ENCODE measurements at places on chromosomes 12 and 14. TPM values are rescaled to one million over a fixed set of nuclear protein-coding genes. Genes with fewer than 3 reads are reported as not detected.

DNA sequence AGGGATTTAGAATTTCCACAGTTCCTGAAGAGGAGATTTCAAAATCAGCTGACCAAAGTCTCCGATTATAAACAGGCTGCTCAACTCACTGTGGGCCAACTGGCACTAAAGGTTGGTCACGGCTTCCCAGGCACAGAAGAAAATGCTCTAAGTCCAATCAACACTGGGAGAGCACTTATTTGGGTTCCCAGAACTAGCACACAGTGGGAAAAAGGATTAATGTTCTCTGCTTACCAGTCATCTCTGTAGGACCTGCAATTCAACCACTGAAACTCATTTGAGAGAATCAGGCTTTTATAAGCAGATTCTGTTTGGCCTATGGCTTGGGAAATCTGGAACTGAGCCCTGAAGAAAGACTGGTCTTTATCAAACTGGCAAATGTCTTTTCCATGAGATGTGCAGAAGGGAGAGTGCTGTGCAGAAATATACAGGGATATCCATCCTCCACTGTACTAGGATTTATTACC is 49.4 kb downstream of the ABCC9 start:
- no peak for DNase-seq

- no peak for DNase-seq
These were observed 87.8 kb downstream of the ZFP36L1 start for GRCh38 chr14:68704736-68705720.

The TEX52 gene
- 0.17 TPM for total RNA-seq

The RPGRIP1 gene
- total RNA-seq = not detected

- no peak for DNase-seq
These were observed 104.1 kb downstream of the SLC35F4 start for GRCh38 chr14:57761800-57762199.

DNA sequence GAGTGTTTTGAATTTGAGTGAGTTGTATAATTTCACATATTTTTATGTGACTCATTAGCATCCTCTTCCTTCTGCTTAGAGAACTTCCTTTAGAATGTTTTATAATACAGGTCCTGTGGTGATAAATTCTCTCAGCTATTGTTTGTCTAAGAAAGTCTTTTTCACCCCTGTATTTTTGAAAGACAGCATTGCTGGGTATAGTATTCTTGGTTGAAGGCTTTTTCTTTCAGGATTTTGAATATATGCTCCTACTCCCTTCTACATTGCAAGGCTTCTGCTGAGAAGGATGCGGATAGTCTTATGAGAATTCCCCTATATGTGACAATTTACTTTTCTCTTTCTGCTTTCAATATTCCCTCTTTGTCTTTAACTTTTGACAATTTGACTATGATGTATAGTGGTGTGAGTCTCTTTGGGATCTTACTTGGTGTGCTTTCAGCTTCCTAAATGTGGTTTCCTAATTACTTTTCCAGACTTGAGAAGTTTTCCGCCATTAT is 118.9 kb upstream of the HMGA2 start:
- DNase-seq = no peak

GRCh38 chr12:131672311-131672940 is 38.5 kb upstream of the SFSWAP start:
- DNase-seq = no peak

DNA sequence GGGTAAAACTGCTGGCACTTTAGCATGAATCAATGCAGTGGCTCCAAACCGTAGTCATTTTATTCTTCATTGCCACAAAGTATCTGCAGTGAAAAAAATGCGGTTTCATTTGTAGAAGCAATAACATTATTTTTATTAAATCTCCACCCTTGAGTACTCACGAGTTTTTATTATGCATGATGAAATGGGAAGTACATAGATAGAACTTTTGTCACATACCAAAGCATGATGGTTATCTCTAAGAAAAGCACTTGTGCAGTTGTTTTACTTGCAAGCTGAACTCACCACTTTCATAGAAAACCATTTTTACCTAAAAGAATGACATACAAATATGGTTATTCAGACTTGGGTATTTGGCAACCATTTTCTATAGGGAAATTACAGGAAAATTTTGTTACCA is 90.3 kb downstream of the PELI2 start:
- DNase-seq = no peak

GRCh38 chr12:70660620-70661219 is 23.5 kb upstream of the PTPRB start:
- no peak for DNase-seq

The TPPP2 gene
- not detected for total RNA-seq

- DNase-seq = no peak
These were observed 145.9 kb downstream of the NRXN3 start for GRCh38 chr14:78316052-78316451.

DNA sequence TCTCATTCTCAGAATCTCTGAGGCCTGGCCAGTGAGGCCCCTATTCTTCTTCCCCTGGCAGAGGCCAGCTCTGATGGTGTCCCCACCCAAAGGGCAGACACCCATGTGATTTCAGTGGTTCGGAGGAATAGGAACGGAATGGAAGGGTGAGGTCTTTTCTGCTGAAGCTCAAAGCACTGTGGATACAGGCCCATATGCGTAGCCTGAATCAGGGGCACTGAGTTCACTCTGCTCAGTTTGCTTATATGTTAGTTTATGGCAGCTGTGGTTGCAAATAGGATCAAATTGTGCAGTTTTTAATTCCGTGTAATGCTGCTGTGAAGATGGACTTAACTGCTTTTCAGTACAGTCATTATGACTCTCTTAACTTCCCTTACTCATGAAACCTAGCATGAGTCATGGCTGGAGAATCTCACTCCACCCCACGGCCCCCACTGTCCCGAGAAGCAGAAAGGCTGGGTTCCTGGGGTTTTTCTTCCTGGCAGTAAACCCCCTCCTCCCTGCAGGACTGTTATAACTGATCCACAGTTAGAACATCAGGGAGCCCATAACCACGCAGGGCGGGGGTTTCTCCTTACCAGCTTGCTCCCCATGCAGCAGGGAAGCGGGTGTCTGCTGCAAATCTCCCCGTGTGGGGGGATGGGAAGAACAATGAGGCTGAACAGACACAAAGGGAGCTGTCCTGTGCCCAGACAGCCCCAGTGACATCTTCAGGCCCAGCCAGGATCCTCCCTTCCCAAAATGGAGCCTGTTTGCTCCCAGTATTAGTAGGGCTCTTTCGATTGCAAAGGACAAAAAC is 122.7 kb downstream of the SLC38A6 start:
- DNase-seq = peak; percentile 25

DNA sequence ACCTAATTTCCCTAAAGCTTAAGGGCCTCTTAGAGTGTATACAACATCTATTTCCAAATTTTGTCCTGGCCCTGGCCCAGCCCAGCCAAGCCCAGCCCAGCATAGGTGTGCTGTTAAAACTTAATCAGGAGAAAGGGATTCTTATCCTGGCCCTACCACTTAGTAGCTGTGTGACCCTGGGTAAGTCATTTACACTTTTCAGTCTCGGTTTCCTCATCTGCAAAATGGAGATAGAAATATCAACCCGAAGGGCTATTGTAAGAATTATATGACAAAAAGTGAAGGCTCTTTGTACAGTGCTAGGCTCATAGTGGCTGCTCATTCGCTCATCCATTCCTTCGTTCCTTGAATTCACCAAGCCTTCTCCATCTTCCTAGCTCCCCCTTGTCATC is 442 bp downstream of the ERG28 start:
- DNase-seq = no peak

The PDZRN4 gene
- not detected for total RNA-seq

The SPIC gene
- not detected for total RNA-seq

The TMEM229B gene
- 1.7 TPM for total RNA-seq

DNA sequence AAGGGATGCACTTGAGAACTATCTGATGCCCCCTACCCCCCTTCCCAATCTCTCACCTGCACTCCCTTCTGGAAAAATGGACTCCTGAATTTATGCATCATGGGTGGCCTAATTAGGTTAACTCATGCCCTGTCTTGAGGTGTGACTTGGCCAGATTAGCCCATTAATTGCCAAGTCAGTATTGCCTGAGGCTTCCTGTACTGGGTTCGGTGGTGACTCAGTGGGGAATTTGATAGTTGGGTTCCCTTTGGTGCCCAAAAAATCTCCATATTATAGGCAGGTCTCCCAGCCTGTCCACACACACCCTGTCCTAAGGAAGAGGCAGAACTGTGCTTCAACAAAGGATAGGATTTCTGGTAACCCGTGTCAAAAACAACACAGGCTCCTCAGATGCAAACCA is 146.1 kb downstream of the CHST11 start:
- no peak for DNase-seq

The SCNN1A gene
- total RNA-seq = 0.05 TPM

GRCh38 chr14:36019126-36019525 is 157.4 kb downstream of the PTCSC3 start:
- no peak for DNase-seq

- DNase-seq = no peak
These were observed 139.1 kb downstream of the ERC1 start for GRCh38 chr12:1130164-1130563.

The KRT81 gene
- not detected for total RNA-seq

DNA sequence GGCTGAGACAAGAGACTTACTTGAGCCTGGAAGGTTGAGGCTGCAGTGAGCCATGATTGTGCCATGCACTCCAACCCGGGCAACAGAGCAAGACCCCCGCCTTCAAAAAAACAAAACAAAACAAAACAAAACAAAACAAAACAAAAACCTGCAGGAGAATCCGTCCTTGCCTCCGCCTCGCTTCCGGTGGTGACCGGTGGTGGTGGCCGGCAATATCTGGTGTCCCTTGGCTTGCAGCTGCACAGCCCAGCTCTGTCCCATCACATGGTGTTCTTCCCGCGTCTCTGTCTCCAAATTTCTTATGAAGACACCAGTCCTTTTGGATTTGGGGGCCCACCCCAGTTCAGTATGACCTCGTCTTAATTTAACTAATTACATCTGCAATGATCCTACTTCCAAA is 10.0 kb downstream of the SMIM41 start:
- no peak for DNase-seq

GRCh38 chr12:121537814-121538698 is 42.8 kb downstream of the KDM2B start:
- peak; percentile 11 for DNase-seq

DNA sequence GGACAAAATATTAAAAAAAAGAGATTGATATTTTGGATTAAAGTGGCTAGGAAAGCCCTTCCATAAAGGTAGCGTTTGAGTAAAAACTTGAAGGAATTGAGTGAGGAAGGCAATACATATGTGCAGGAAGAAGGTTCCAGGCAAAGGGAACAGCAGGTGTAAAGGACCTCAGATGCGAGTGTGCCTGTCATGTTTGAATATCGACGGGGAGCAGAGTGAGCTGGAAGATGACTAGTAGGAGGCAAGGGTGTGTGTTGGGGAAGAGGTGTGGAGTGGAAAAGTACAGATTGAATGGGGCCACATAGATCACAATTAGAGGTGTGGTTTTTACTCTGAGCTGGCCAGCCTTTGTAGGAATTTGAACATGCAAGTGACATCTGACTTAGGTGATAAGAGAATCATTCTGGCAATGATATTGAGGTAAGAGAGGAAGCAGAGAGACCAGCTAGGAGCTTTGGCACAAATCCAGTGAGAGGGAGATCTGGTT is 15.0 kb upstream of the FBXO33 start:
- no peak for DNase-seq

DNA sequence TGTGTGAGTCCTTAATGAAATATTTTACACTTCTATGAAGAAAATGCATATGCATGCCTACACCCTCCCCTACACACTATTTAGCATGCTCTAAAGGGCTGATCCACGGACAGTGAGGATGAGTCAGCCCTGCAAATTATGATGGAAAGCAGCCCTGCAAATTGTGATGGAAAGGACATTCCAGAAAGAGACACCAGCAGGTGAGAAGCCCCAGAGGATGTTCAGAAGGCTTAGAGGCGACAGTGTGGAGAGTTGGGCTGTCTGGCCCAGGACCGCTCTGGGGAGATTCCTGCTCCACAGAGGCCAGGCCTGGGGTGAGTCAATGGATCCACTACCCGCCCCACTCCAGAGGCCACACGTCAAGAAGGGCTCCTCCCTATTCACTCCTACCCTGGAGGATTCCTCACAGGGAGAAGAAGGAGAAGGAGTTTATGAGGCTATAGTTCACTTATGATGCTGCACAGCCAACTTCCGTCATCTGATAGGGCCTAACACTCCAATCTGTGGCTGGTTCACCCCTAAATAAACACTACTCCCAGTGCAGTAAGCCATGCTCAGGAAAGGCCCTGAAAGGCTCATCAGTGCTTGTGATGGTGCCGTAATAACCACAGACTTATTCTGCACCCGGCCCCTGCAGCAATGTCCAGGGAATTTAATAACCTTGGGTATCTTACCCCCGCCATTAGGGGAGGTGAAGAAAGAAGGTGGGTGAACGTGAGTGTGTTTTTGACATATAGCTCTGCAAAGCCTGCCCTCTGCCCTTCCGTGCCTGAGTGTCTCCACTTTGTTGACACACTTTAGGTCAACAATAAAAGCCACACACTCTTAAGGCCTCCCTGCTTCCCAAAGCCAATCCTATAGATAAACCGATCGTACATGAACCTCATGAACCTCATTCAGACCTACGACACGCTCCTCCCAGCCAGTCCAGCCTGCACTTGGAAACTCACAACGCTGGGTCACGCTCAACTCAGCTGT is 46.4 kb downstream of the CLMN start:
- DNase-seq = no peak
